NCI-H1092 treated with DMSO at 0.1 percent for 48 hours (cell line): ENCODE measurements at places on chromosomes 5 and 9.

DNA sequence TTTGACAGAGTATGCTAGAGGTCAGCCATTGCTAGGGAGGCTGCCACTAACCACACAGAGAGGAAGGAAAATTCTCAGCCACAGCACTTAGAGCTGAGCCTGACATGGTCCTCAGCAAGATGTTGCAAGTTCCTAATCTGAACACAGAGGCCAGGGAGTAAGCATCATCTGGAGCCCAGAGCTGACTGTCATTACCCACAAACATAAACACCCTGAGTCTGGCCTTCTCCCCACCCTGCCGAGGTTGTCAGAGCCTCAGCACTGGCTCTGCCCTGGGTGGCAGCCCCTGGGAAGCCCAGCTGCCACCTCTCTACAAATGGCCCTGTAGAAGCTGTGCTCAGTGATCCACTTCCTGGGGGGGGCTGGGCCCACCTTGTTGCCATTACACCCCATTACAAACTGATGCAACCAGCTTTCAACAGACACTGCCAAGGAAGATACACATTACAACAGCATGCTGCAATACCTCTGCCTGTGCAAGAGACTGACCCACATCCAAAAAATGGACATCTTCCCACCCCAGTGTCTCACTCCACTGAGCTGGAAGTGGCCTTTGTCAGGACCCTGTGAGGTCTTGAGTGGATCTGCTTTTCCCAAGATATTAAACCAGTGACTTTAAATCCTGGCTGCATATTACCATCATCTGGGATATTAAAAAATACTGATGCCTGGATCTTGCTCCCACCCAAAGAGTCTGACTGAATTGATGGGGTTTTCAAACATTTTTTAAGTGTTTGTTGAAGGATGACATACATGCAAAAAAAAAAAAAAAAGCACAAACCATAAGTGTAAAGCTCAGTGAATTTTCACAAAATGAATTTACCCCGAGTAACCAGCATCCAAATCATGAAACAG, 33.0 kb downstream of the IRF1 start:
- no peak for DNase-seq

- no peak for DNase-seq
Observed at GRCh38 chr5:136190904-136191303, 2.1 kb downstream of the SMIM32 start.

DNA sequence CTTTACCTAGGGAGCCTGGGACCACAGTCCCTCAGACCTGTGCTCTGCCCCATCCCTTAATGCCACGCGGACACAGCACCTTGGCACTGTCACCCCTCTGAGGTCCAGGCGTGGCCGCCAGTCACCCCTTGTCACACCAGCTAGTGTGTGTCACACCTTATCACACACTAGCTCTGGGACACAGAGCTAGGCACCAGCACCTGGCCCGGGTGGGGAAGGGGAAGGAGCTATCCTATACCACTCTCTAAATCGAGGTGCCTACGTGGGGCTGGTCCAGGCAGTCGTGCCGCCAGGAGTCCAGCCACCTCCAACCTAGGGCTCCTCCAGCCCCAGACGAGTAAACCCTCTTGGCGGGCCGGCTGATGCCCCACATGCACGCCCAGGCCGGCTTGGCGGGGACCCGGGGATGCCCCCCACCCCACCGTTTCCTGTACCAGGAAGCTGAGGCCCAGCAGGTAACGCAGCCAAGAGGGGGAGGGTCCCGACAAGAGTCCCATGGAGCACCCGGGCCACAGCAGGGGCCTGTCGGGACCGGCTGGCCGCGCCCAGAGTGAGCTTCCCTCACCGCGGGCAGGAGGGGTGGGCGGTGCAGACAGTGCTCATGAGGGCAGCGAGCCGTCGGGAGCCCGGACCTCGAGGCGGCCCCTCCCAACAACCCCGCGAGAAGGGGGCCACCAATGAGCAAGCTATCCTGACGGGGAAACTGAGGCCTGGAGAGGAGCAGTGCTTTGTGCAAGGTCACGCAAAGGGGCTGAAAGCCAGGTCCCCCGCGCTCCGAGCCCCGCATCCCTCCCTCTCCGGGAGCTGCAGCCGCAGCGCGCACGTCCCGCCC, 550 bp downstream of the CORO2A start:
- peak; percentile 11 for DNase-seq

- no peak for DNase-seq
Observed at GRCh38 chr5:130545291-130545690, 619.8 kb downstream of the HINT1 start.

- no peak for DNase-seq
Observed at GRCh38 chr5:157025093-157025698, 33.7 kb downstream of the HAVCR1 start.

DNA sequence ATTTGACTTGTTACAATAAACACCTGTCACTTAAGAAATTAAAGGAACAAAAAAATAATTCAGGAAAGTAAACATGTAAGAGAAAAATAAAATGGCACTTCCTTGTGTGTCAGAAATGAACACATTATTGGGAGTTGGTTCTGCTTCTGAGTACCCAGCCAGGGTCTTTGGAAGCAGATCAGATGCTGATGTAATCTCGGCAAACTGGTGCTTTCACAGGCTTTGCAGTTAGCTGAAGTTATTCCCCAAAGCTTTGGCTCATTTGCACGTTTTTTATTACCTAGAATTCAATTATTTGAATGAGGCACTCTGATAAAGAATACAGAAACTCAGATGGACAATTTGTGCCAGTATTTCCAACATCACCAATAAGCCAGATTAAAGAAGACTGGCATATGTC, 10.9 kb downstream of the CDH18 start:
- DNase-seq = no peak

GRCh38 chr5:61328791-61329549, 3.1 kb upstream of the ZSWIM6 start:
- no peak for DNase-seq

DNA sequence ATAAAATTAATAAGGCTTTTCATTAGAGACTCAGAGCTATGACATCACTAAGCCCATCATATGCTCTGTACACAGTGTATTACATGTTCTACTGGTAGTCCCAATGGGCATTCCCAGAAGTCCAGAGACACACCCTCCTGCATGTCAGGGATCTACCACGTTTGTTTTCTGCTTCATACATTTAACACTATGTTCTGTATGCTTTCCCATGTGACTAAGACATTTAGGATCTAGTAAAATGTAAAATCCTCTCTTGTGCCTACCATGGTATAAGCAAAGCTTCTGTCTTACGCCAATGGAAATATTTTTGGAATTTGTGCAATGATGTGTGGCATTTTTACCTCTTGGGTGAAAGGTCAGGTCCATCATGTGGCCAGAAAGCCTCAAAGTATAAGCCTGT, 192.4 kb downstream of the ADAMTSL1 start:
- DNase-seq = no peak

DNA sequence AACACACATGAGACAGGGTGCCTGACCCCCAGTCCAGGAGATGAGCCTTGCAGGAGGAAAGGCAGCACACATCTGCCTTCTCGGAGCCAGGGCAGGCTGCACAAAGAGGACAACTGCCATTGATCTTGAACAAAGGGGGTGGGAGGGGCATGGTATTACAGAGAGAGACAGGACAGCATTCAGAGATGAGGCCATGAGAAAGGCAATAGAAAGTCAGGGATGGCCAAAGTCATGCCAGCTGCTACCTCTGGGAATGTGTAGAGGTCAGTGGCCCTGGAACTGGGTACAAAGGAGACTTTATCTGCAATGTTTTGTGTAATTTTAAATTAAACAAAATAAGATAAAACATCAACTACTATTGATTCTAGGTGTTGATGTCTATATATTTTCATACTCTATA, 43.2 kb downstream of the WDR36 start:
- DNase-seq = no peak

DNA sequence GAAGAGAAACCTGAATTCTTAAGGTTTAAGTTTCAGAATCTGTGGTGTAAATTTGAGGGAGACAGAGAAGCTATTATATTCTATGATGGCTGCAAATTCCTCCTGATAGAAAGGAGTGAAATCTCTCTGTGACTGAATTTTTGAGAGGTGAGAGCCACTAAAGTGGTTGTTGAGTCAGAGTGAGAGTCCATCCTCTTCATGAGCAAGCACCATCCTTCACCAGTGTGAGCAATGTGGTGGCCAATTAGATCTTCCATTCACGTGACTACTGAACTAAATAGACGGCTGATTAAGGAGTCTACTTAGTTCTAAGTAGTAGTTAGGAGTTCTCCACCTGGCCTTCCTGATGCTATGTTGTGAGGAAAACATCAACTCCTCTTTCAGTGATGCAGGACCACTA, 147.8 kb upstream of the CCNH start:
- DNase-seq = no peak

GRCh38 chr5:156815988-156816599, 34.0 kb upstream of the PPP1R2B start:
- peak; percentile 14 for DNase-seq

- DNase-seq = no peak
Observed at GRCh38 chr9:134410071-134410834, 84.0 kb downstream of the RXRA start.

- no peak for DNase-seq
Observed at GRCh38 chr9:90007516-90008440, 403.0 kb downstream of the GADD45G start.

DNA sequence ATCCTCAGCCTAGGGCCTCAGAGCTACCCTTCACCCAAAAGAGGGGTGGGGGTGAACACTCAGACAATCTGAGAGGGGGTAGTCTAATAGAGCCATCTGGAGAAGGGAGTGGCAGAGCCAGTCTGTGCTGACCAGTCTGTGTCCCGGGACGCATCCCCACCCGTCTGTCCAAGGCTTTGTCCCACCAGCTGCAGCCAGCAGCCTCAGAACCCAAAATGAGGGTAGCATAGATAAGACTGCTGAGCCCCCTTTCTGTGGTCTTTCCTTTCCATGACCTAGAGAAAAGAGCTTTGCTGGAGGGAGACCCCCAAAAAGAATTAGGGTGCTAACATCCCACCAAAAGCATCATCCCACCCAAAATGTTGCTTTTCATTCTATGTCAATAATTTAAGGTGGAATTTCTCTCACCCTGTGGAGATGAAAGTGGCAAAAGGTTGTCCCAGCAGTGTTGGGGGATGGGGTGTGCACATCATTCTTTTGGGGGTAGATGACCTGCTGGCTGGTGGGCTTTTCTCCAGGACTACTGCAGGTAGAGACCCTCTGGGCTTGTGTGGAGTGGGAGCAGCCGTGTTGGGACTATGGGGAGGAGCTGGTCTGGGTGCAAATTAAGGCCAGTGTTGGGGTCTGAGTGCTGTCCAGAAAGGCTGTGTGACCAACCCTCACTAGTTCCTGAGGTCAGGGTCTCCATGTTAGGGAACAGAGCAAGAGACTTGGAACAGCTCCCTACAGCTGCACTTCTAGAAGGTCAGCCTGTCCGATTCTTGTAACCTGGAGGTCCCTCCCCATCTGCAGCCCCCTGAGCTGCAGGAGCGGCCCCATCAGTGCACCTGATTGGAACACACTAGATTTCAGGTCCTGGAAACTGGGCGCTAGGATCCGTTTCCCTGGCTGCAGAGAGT, 19.9 kb downstream of the URM1 start:
- DNase-seq = no peak

DNA sequence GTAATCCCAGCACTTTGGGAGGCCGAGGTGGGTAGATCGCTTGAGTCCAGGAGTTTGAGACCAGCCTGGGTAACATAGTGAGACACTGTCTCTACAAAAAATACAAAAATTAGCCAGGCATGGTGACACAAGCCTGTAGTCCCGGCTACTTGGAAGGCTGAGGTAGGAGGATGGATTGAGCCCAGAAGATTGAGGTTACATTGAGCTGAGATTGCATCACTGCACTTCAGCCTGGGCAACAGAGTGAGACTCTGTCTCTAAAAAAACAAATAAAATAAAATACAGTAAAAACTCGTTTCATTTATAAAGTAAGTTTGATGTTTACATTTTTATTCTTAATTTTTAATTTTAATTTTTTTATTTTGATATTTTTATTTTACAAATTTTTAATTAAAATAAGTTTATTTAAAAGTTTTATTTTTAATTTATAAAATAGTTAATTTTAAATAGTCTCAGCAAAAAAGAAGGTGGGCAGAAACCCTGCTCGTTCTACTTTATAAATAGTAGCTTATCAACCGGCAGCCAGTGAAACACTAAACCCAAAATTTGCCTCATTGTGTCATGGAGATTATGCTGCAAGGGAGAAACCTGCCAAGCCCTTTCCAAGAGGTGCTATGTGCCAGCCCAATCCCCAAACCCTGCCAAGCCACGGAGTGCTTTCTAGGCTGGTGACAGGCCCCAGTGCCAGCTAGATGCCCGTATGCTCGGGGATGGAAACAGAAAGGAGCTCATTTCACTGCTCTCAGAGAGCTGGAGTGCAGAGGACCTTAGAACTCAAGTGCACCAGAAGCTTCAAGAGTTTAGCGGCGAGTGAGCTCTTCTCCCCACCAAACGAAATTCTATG, 38.9 kb downstream of the SERINC5 start:
- DNase-seq = peak; percentile 91

GRCh38 chr5:96067894-96068614, 106.4 kb upstream of the ELL2 start:
- DNase-seq = no peak

DNA sequence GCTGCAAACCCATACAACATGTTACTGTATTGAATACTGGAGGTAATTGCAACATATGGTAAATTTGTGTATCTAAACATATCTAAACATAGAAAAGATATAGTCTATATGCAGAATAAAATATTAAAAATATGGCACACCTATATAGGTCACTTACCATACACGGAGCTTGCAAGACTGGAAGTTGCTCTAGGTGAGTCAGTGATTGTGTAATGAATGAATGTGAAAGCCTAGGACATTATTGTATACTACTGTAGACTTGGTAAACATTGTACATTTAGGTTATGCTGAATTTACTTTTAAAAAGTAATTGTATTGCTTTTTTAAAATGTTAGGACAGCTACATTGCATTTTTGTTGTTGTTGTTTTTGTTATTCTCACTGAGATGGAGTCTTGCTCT, 968.8 kb downstream of the TLE1 start:
- no peak for DNase-seq

DNA sequence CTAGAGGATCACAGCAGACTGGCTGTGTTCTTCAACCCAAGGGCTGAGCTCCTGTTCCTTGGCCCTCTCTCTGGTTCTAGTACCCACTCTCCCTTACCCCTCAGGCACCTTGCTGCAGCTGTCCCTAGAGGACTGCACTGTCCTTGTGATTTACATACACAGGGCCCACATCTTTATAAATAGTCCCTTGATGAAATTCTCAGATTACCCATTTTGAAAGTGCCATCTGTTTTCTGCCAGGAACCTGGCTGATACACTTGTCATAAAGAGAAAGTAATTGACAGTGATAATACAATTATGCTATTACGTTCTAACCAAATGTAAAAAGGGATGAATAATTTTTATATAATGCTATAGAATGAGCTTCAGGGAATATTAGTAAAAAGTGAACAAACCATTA, 16.5 kb upstream of the SPARC start:
- peak; percentile 4 for DNase-seq

GRCh38 chr9:31119890-31120454, 1264.5 kb upstream of the ACO1 start:
- peak; percentile 53 for DNase-seq

GRCh38 chr9:137114613-137115393, at the start of gene DPP7:
Gene DPP7 (minus strand): TSS chr9:137114733. CDS start chr9:137114713, 20 bp downstream.
- peak; percentile 17 for DNase-seq

GRCh38 chr5:123874600-123875201, 362.7 kb downstream of the CSNK1G3 start:
- peak; percentile 37 for DNase-seq
